Inflammatory macrophage treated with lipopolysaccharide for 1 hour (primary cell): ENCODE measurements at places on chromosomes 3 and 15.

DNA sequence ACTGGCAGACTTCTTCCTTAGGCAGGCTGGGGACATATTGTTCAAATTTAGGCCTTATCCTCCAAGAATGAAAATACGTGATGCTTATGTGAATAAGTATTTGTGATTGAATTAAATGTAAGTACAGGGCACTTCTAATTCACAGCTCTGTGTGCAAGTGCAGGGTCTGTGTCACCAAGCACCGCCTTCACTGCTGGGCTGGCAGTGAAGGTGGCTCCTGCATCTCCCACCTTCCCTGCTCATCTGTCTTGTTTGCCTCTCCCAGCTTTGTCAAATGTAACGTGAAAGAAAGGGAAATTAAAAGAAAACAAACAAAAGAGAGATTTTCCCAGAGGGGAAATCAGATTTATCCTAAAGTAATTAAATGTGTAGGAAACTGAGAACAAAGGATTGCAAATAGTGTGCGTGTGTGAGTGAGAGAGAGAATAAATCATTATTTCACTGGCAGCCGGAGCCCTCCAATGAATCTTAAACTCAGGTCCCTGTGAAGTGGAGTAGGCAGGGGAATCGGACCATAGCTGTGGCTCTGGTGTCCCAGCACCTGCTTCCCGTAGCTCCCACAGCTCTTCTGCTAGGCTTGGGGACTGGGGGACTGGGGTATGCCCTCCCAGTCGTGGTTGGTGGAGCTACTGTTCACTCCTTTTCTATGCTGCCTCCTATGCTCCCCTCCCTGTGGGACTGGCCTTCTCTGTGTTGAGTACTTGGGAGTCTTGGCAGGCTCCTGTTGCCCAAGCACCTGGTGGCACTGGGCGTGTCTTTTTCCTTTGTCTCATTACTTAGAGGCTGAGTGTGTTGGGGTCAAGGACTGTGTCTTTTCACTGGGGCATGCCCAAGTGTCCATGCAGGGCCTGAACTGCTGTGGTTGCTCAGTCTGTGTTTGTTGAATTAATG is 222.2 kb downstream of the EPHB1 start:
- no peak for DNase-seq

- no peak for DNase-seq
Observed at GRCh38 chr15:27681038-27681437, 418.1 kb downstream of the OCA2 start.

GRCh38 chr15:80825361-80826030 is 46.3 kb downstream of the CEMIP start:
- DNase-seq, result no peak

DNA sequence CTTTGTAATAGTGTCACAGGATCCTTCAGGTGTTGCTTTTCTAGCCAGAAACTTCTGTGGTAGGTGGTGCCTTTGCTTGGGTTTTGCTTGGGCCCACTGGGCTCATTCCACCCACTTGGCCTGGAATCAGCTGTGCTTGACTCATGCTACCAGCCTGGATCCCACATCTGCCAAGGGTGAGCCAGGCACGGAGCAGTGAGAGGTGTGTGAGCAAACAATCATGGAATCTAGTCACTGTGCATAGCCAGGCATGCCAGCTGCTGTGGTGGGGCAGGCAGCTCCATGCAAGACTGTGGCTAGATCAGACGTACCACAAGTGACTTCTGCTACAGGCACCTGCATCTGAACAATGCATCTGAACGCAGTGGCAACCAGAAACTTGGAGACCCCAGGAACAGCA is 275.9 kb downstream of the UBE2E2 start:
- DNase-seq, result no peak
